RPMI7951 (cell line): ENCODE measurements at places on chromosomes 3 and 15. TPM values are rescaled to one million over a fixed set of nuclear protein-coding genes. Genes with fewer than 3 reads are reported as not detected.

- DNase-seq, result peak; percentile 33
Measured at GRCh38 chr3:193680220-193680619, 87.2 kb downstream of the OPA1 start.

- no peak for DNase-seq
Measured at GRCh38 chr3:16050641-16051467, 123.6 kb upstream of the GALNT15 start.

- DNase-seq, result no peak
Measured at GRCh38 chr15:59222906-59223550, 16.4 kb downstream of the LDHAL6B start.

- no peak for DNase-seq
Measured at GRCh38 chr15:50321680-50322210, 33.3 kb downstream of the GABPB1 start.

Gene TNFAIP8L3
- total RNA-seq, result 0.29 and 0.48 TPM in 2 replicates

Gene RLBP1
- total RNA-seq, result not detected in 2 replicates

Gene PDE12
- total RNA-seq, result 25.0 and 27.0 TPM in 2 replicates
